DMS79 treated with DMSO at 0.1 percent for 48 hours (cell line): ENCODE measurements at places on chromosomes 1 and 21.

GRCh38 chr1:53145051-53145600, 2.7 kb upstream of the SLC1A7 start:
- DNase-seq: no peak

GRCh38 chr1:54180701-54181360, 19.0 kb downstream of the CYB5RL start:
- no peak for DNase-seq

GRCh38 chr1:28887835-28888682, 26.3 kb upstream of the EPB41 start:
- DNase-seq: peak; percentile 33

DNA sequence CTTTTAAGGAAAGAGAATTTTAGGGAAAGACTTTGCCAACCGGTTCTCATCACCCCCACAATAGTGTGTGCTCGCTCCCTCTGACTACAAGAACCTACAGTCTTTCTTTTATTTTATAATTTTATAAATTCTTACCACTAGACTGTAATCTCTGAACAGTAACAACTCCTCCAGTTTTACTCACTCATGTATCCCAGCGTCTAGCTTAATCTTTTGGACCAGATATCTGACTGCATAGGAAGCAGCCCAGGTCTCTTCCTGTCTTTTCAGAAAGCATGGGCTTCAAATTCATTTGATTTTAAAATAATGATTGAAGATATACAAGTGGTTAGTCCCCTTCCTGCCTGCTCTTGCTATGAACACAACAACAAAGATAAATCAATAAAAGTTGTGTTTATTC, 19.0 kb upstream of the DUSP10 start:
- DNase-seq: no peak

- DNase-seq: no peak
Observed at GRCh38 chr1:224380003-224380402, 23.3 kb downstream of the CNIH4 start.

DNA sequence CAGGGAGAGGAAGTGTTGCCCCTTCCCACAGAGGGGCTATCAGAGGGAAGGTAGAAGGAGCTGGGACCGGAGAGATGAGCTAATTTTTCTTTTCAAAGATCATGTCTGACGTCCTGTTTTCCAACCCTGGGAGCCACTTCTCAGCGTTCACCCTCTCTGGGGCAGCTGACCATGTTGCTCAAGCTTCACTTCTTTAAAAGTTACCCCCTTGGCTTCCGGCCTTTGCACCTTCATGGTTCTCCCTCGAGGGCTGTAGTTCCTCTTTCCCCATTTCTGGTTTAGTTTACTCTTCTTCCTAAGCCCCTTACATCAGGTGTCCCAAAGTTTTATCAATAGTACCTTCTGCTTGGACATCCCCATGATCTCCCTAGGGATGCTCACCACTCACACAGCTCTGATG, 23.8 kb upstream of the CSF1 start:
- no peak for DNase-seq

- no peak for DNase-seq
Observed at GRCh38 chr1:193367863-193368262, 181.4 kb upstream of the B3GALT2 start.
